ENCODE measurements at places on chromosomes 5 and 9. TPM values are rescaled to one million over a fixed set of nuclear protein-coding genes. Genes with fewer than 3 reads are reported as not detected.

CKS2 gene
- total RNA-seq: not detected

WDR31 gene
- total RNA-seq: 0.21 TPM

IFNK gene
- total RNA-seq: not detected

PCDHGA4 gene
- 4.3 TPM for total RNA-seq

TMEM252 gene
- total RNA-seq: not detected

CTXN3 gene
- total RNA-seq: not detected

DNA sequence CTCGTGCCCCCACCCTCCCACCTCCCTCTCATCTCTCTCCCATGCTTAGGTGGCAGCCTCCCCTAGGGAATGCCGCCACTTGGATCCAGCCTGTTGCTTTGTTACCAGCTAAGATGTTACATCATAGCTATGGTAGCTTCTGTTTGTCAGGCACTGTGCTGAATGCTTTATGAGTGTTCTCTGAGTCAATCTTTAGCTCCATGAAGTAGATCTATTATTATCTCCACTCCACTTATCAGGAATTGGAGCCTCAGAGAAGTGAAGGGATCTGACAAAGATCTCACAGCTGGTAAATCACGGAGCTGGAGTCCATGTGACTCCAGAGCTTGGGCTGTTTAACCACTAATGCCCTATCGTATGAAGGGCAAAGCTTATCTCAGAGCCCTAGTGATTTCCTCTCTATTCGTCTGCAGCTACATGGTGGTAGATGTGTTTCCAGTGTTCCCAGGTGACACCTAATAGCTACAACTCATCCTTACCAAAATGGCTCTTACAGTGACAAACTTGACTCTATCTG lies 54.1 kb downstream of the GARNL3 start:
- no peak for DNase-seq

DNA sequence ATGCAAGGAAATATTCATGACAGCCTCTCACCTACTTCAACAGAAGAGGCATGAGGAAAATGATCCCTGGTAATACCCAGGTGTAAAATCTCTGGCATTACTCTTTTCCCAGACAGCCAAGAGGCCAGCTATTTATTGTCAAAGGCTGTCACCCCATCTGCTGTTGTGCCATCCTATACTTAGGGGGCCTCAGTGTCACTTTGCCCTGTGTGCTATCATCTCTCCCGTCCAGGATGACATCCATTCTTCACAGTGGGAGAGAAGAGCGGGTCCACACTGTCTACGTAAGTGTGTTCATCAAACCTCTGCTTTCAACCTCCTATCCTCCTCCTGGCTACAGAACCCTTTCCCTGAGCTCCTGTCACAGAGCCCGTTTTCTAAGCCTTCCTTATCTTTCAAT lies 82.6 kb downstream of the MYO10 start:
- no peak for DNase-seq
